Stimulated activated CD8-positive, alpha-beta memory T cell treated with anti-CD3 and anti-CD28 coated beads, Interleukin-4, amount 100 ng/mL, for 1 hour (primary cell): ENCODE measurements at places on chromosomes 7 and 10.

GRCh38 chr10:35463105-35463867 lies 127.0 kb downstream of the CCNY start:
- no peak for DNase-seq

- DNase-seq = no peak
These were observed 152.8 kb downstream of the TCERG1L start for GRCh38 chr10:131158695-131159094.

GRCh38 chr7:18202315-18203045 lies 174.8 kb upstream of the PRPS1L1 start:
- DNase-seq = no peak

GRCh38 chr7:150307904-150308303 lies 15.3 kb upstream of the LRRC61 start:
- DNase-seq = no peak

DNA sequence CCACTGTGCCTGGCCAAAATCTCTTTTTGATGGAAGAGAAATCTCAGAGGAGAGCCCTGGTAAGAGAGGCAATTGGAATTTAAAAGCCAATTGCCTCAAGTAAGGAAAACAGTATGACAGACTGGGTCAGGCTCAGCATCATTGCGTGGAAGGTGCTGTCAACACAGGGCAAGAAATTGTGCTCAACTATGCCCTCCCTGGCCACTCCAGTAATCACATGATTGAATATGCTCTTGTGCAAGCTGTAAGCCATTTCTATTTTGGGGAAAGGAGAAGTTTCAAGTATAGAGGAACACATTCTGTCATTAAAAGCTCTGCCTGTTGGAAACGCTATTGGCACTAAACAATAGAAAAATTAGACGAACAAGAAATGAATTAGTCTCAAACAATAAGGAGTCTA lies 1127.7 kb downstream of the REEP3 start:
- no peak for DNase-seq

DNA sequence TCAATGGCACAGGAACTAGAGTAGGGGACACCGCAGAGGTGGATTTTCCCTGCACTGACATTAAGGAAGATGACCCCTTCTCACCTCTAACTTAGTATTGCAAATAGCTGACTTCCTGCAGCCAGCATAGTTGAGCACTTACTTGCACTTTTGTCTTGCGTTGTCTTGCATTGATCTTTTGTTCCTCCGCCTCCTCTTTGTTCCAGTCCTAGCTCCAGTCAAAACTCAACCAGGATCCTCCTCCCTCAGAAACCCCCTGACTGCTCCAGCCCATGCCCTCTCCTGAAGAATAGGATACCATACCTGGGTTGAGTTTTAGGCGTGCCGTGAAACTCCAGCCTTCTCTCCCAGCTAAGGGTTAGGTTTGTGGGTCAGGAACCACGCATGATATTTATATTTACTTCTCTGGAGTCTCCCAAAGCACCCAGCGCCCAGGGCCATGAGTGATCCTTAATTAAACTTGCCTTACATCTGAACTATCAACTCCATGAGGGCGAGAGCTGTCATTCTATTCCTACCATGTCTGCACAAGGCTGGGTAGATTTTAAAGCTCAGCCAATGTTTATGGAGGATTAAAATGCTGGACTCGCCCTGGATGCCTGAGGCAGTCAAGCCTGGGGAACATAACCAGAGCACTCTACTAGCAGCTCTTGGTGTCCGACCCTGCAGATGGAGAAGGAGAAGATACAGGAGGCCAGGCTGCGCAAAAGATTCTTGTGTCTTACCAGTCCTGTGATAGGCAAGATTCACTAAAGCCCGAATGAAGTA lies 14.1 kb downstream of the ZNF467 start:
- no peak for DNase-seq

DNA sequence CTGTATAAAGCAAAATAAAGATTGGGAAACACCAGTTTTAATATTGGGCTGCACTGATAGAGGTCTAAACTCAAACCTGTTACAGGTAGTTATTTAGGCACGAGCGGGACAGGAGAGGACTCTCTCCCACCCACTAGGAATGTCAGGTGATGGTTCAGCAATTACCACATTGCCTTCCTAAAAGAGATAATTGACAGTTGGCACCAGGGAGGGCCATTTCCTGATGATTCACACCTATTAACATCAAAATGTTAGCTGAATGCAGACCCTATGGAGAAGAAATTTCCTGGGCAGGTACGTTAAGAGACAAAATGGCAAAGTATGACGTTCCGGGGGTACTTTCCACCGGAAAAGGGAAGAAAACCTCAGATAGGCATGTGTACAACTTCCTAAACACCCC lies 272.6 kb downstream of the SDHAF3 start:
- DNase-seq = no peak

GRCh38 chr7:157022681-157023588 lies 12.5 kb upstream of the MNX1 start:
- DNase-seq = no peak

GRCh38 chr7:69564454-69565417 lies 33.5 kb upstream of the AUTS2 start:
- no peak for DNase-seq

DNA sequence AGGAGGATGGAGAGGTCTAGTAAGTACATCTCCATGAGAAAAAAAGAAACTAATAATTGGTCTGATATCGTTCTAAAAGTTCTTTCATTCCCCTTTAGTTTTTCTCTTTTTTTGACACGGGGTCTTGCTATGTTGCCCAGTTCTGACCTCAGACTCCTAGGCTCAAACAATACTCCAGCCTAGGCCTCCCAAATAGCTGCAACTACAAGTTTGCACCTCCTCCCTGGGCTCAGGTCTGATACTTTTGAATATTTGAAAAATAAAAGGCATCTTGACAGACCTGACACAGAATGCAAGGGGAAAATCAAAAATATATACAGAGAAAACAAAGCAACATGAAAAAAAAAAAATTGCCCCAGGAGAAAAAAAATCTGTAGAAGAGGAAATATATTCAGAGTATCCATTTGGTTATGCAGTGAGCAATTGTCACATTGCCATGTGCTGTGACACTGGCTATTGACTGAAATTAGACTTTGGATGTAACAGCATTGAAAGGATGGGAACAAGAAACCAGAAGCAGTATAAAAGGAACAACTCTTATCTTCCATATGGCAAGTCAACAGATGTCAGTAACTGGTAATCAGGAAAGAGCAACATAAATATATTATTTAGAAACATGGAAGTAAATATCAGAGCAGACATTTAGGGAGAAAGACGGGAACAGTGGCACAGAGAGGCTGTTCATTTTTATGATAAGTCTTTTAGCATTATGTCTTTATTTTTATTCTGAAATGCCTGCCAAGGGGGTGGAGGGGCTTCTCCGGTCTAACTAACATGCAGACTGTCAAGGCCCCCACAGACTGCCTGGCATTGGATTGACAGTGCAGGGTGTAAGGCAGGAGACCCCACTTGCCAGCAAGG lies 408.4 kb downstream of the PARD3 start:
- DNase-seq = no peak

DNA sequence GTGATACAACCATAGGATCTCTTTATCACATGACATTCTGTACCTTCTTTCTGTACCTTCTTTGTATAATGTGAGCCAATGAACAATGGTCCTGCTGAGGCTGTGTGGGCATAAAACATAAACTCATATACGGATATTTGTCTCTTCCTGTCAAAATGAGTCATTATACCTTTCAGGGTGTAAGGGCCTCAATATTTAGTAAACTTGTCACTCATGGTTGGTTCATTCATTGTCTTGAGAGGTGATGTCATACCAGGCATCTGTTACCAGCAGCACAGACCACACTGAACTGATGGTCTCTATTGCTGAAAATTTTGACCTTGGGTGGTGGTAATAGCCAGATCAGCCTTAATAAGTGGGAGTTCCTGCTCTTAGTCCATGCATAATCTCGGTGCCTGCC lies 287.6 kb upstream of the TPK1 start:
- no peak for DNase-seq

- no peak for DNase-seq
These were observed 8.9 kb downstream of the SLC37A3 start for GRCh38 chr7:140389445-140389844.

DNA sequence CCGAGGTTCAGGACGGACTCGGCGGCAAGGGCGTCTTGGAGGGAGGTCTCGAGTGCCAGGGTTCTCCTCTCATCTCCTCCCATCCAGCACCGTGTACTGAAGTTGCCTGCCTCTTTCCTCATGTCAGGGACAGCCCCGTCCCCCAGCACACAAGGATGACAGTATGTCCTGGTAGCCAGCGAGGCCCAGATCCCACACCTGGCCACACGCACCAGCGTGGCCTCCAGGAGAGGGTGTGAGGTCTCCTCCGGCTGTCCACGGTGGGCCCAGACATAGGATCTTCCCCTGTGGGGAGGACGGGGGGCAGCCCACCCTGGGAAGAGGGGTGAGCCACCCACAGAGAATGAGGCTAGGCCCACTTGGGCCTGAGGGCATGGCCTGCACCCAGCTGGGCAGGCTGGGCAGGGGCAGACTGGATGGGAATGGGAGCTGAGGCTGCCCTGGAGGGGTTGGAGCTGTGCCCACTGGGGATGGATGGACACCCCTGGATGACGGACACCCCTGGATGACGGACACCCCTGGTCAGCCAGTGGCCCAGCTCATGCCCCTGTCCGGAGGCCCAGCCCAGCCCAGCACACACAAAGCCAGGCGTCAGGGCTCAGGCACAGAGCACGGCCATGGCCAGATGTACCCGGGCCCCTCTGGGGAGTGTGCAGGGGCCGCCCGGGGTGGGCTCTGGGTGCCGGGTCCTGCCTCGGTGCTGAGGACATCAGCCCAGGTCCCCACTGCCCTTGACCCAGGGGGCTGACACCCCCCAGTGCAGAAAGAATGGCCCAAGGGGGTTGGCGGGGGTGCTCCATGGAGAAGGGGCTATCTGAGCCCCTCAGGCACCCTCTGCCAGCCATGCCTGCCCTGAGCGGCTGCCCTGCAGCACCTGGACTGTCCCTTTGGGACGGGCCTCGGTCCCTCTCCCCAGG lies 30.9 kb upstream of the CFAP46 start:
- no peak for DNase-seq

- DNase-seq = no peak
These were observed 30.0 kb downstream of the DUSP5 start for GRCh38 chr10:110527731-110528171.

DNA sequence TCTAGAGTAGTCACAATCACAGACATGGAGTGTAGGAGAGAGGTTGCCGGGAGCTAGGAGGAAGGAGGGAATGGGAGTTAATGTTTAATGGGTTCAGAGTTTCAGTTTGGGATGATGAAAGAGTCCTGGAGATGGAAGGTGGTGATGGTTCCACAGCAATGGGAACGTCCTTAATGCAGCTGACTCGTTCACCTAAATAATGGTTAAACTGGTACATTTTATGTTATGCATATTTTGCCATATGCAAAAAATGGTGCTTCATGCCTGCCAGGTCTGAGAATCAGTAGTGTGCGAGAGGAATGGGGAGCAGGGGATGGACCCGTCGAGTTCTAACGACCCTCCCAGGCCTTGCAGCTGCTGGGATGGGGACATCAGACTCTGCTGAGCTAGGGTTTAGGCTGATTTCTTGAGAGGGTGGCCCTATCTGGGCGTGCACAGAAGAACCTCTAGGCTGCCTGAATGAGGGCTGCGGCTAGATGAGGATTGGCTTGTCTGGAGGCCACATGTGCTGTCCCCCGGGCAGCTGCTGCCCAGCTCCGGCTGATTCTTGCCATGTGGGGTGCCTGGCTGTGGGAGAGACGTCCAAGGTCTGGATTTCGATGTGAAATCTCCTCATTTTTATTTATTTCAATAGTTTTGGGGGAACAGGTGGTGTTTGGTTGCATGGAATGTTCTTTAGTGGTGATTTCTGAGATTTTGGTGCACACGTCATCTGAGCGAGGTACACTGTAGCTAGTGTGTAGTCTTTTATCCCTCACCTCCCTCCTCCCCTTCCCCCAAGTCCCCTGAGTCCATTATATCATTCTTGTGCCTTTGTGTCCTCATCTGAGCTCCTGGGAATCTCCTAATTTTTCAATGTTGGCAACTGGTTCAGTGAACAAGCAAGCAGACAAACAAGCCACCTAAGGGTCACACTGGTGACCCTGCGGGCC lies 116.0 kb downstream of the GRK5 start:
- no peak for DNase-seq

GRCh38 chr7:47535035-47535703 lies 46.7 kb downstream of the TNS3 start:
- no peak for DNase-seq

GRCh38 chr7:100126239-100126930 lies 382 bp upstream of the MBLAC1 start:
- no peak for DNase-seq

DNA sequence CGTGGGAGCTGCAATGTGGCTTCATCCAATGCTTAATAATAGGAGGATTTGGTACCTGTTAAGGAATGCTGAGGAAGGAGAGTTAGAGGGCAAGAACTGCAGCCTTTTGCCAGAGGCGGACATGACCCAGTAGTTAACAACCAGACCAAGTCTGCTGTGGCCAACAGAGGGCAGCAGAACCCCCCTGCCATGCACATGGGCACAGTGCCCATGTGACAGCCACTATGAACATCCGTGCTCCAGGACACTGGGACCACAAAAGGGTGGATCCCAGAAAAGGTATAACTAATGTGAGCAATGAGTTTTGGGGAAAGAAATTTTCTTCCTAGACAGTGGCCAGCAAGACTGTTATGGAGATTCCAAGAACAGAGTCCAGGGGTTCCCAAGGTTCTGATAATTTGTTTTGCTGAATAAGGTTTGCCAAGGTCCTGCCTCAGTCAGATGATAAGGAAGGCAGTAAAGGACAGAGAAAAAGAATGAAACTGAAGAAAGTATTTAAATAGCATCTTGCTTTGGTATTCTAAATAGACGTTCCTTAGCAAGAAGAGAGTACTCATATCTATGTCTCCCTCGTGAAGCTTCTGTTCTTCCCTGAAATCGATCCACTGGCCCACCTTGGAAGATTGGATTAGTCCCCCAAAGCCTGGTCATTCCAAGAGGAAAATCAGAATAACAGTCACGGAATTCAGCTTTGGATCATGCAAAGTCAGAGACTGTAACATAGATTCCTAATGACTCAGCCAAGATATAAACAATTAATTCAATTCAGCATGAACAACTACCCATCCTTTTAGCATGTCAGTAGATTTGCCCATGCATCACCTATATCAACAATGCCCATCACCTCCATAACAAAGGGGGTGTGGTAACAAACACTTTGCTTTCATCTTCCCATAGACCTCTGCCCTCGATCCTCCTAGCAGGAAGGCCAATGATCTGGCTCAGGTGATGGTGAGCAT lies 56.0 kb downstream of the LGI1 start:
- DNase-seq = no peak

DNA sequence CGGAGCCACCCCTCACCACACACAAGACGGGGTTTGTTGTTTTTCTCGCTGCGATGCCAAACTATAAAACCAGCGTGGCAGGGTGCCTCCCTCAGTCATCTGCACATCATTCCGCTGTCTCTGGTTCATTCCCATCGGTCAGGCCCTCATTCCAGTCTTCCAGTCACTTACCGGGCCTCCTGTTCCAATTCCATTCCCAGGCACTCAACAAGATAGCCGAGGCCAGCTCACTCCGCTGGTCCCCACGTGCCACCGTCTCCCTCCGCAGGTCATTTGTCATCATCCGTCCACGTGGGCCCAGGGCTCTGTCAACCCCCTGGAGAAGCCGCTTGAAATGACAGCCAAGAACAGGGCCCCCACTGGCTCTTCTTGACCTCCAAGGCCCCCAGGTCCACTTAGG lies 6.1 kb upstream of the TMEM184A start:
- no peak for DNase-seq

GRCh38 chr10:26881600-26882331 lies 21.0 kb upstream of the ABI1 start:
- no peak for DNase-seq
